ENCODE measurements at places on chromosomes 1 and 21.
A peak's percentile ranks its signal among the peaks of the same experiment; 100 is the strongest.

DNA sequence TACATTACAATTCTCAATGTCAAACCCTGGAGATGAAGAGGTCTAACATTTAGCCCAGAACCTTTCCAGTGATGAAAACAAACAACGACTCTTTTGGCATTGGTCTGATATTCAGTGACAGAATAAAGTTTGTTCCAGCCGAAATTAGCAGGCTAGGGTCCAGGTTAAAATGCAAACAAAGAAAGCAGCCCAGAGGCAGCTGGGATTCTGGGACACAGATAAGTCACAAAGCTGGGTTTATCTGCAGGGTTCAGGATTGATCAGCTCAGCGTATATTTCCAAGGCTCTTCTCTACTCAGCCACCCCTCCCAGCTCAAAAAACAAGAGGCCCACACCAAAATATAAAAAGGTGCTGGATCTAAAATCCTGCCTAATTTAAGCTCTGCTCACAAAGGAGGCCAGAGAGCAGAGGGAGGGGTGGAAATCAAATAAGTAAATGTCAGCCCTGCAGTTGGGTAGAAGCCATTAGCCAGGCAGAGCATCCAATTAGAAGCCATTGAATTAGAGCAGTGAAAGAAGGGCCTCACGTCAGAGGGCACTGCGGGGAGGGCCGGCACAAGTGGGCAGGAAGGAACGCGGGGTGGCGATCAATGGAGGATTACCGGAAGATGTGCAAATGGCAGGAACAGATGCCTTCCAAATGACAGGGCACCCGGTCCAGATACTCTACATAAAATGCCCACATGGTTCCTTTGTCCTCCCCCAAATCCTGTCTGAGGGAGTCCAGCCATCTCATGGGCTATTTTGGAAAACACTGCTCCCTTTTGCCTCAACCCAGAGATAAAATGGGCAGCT is 3.2 kb upstream of the KLHDC8A start:
- H3K4me3 ChIP-seq: no peak overlapping the region
- H3K27me3 ChIP-seq: no peaks in the 10 kb centered on the region
- H3K4me1 ChIP-seq: no peaks in the 10 kb centered on the region
- no peak for DNase-seq

DNA sequence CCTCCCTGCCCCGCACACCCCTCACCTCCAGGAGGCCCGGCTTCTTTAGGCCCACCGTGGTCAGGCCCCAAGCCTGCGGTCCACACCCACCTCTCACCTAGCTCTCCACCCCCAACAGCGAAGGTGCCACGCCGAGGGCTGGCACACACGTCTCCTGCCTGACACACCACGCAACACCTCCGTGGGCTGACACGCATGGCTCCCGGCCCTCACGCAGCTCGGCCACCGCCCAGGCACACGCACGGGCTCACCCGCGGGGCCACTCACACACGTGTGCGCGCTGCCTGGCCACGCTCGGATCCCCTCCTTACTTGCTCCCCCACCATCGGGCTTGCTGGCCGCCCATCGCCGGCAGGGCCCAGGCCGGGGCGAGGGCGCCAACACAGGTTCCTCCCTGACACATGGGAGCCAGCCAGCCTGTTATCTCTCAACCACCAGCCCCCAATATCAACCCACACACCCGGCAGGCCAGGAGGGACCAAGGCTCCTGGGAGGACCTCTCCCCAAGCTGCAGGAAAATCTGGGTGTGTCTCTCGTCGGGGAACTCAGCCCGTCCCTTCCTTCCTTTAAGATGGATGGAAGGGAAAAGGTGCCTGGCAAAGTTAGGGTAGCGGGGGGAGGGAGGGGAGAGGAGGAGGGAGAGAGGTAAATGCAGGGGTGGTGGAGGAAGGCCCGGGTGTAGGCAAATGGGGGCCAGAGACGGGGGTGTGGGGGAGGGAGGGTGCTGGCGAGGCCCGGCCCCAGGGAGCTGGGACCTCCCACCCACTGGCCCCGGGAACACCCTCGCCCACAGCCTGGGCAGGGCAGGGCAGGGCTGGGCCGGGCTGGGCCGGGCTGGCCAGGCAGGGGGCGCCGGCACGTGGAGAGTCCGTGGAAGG is 546 bp downstream of the ELOVL1 start:
- DNase-seq: no peak
- H3K36me3 ChIP-seq: no peaks in the 10 kb centered on the region
- H3K27me3 ChIP-seq: no peaks in the 10 kb centered on the region
- no peaks in the 10 kb centered on the region for H3K4me1 ChIP-seq
- peak overlapping the region; percentile 97 for H3K4me3 ChIP-seq

DNA sequence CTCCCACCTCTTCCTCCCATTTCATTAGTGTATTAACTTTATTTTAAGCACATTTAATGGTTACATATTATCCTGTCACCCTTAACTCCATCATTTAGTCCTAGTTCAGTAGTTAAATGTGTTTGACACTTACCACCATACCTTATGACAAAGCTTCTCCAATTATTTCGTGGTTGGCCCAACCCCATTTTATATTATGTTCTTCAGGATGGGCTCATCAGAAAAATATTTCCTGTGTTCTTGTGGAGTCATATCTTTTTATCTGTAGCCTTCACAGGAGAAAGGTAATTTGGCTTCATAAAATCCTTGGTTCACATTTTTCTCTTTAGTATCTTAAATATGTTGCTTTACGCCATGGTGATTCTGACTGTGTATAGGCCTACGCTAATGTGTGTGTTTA is 142.3 kb upstream of the COL6A1 start:
- H3K27ac ChIP-seq: no peak overlapping the region
- H3K27me3 ChIP-seq: no peaks in the 10 kb centered on the region
- no peak for DNase-seq

GRCh38 chr1:95126366-95126765 is 9.2 kb downstream of the TLCD4 start:
- no peak overlapping the region for H3K27ac ChIP-seq
- no peaks in the 10 kb centered on the region for H3K36me3 ChIP-seq
- no peaks in the 10 kb centered on the region for H3K27me3 ChIP-seq
- no peaks in the 10 kb centered on the region for H3K4me1 ChIP-seq
- H3K4me3 ChIP-seq: no peak overlapping the region

DNA sequence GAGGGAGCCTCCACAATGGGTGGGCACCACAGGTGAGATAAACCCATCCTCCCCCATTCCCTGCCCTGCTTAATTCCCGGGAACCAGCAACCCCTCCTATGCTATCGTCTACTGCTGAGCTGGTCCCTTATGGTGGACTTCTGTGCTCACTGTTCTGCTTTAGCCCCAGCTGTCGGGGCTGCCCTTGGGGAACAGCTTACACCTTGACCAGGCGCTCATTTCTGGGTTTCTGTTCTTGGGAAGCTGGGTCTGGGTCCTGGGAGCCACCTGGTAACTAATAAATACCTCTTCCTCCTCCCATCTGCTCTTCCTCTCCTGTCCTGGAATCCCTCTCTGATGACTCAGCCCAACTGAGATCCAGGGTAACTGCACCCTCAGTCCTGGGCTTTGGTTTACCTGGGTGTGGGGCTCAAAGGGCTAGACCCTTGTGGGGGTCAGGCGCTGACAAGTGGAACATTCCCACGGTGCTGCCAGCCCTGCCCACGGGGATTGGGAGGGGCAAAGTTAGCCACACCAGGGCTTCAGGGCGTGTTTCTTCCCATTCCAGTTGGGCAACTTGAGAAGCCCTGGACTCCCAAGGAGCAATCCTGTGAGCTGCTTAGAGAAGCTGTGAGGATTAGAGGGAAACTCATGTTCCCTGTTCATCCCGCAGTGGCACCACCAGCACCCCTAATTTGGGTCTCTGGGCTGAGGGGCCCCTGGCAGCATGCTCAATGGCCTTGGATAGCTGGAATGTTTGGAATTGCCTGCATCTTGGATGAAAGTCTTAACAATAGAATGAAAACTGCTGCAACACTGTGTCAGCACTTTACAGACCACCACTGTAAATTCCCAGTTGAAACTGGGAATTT is 1.6 kb downstream of the PCAT6 start:
- H3K27me3 ChIP-seq: no peaks in the 10 kb centered on the region
- DNase-seq: no peak
- no peak overlapping the region for H3K27ac ChIP-seq
- H3K4me3 ChIP-seq: no peak overlapping the region

Measured in tibial nerve (tissue), 4 donors.